ENCODE measurements at places on chromosomes 4 and X.

- DNase-seq, result no peak
These were observed 18.9 kb upstream of the GPR101 start for GRCh38 chrX:137052643-137053235.

DNA sequence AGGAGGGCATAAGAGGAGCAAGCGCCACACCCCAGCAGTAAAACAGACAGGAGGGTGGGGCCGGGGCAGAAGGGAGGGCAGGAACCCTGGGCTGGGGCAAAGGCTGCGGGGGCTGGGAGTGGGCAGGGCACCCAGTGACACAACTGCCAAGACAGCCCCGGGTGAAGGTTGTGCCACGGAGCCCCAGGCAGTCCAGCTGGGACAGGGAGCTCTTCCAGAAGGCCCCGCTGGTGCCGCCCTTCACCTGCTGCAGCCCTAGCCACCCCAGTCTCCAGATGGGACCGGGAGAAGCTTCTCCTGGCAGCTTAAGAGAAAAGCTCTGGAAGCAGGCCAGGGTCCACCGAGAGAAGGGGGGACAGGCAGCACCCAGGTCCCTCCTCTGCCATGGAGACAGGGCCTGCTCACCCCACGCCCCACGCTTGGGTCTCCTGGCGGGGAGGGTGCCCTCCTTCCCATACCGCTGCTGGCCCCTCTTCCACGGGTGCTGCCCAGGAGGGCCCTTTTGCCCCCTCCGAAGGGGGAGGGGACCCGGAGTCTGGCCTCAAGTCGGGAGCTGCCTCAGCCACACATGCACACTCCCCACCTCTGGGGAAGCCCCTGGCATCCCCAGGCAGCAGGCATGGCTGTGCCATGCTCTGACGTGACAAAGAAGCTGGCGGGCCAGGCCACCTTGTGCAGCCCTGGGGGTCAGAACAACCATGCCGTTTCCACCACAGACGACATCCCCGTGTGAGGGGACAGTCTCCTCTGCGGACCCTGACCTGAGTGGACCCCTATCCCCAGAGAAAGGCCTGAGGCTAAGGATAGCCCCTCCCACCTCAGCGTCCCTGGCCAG, 1.5 kb downstream of the DGKQ start:
- no peak for DNase-seq

DNA sequence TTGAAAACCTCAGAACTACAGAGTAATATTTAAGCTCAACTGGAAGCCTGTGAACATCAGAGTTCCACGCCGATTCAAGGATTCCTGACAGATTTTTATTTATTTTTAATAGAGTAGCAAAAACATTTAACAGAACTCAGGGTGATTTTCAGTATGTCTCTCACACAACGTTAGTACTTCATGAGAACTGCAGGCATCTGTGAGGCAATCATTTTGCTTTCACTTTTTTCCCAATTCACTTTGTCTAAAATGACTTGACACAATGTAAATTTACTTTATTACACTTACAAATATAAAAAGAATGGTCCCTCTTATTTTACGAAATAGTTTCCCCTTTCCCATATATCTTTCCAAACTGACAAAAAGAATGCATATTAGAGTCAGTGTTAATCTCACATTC, 869.5 kb upstream of the EPHA5 start:
- no peak for DNase-seq

DNA sequence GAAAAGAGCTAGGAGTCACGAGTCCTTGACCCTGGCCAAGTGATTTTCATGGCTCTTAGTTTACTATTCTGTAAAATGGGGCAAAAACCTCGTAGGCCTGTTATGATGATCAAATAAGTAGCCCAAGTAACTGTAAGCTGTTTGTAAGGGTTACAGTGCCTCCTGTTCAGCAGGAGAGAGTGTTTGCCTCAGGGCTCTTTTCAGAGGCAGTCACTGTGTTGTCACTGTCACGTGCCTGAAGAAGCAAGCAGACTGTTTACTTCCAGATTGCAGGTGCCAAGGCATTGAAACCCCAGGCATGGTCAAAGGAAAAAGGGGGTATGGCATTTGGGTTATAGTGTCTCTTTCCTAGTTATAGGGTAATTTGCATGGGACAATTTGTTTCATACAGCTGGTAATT, 4.5 kb downstream of the RAB39B start:
- no peak for DNase-seq

DNA sequence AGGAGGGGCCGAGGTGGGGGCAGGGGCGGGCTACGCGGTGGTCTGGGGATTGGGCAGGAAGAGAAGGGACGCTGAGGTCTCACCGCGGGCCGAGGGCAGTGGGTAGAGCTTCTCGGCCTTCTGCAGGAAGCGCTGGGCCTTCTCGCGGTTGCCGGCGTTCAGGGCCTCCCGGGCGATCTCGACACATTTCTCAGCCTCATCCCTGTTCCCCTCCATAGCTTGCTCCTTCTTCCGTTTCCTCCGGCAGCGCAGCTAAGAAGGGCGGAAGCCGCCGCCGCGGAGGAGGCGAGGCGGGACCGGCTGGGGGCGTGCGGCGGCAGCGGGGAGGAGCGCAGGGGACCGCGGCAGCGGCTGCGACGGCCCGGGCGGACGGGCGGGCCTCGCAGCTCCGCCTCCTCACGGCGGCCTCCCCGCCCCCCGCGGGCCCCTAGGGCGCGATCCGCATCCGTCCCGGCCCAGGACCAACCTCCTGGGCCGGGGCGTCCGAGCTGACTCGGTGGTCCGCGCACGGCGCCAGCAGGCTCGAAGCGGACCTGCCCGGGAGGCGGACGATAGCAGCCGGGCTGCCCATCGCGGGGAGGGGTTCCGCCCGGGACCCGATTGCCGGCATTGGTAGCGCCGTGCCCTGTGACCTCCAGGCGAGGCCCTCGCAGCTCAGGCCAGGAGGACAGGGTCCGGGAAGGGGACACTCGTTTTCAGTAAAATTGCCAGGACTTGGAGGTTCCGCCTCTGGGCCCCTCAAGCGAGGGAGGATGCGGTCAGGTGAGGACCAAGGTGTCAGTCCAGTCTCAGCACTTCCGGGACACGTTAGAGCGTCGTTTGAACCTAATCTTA, at the start of gene DNAJB14:
Gene DNAJB14, minus strand, starts transcription at position 263 of the 834 bp plus-strand sequence. Its CDS starts 47 bp downstream, at position 216.
- peak; percentile 76 for DNase-seq

- no peak for DNase-seq
These were observed 45.5 kb downstream of the PRDM5 start for GRCh38 chr4:120877021-120877420.

DNA sequence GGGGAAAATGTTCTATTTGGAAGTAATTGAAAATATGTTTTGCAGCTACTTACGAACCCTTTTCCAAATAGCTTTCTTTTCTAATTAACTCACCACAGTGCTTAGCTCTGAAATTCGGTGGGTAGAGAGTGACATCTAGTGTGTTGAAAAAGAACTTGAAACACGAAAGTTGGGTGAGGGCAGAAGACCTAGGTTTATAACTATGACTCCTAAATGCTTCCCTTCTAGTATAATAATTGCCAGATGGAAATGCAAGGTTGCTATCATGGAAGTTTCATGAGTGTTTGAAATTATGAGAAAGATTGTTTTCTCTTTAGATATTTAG, 77.3 kb upstream of the NOCT start:
- DNase-seq, result no peak

DNA sequence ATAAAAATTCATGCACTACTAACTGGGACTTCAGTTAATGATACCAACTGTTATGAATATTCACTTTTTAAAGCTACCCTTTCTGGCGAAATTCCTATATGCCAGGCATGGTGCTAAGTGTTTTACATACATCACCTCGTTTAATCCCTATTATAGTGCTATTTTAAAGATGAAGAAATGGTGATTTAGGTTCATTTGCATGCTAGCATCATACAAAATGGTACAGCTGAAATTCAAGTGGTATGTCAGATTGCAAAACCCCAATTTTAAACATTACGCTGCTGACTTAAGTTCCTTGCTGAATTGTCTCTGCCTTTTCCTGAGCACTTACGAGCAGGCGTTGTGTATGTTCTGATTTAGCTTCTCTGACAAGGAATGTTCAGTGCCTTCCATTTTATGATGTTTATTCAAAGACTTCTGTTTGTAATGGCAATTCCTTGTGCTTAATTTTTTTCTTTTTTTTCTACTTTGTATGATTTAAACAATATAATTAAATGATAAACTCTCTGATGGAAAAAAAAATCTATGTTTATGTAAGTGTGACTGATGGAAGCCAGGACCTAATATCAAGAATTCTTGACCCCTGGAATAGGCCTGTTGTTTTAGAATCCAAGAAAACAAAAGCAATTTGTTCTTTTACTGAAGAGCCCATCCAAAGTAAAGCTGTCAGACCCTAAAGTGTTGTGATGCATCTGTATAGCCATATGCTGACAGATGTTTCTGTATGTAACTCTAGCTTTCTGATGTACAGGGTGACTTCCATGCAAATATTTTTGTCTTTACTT, 148.1 kb downstream of the PCDH7 start:
- no peak for DNase-seq

GRCh38 chr4:141560056-141560455, 76.3 kb upstream of the IL15 start:
- DNase-seq, result no peak

All from activated T-helper 1 cell treated with anti-CD3 and anti-CD28 coated beads, Interleukin-2, amount 50 U/mL, for 16 hours (primary cell).